Lung microvascular endothelial cell (primary cell): ENCODE measurements at places on chromosomes 6 and 20. TPM values are rescaled to one million over a fixed set of nuclear protein-coding genes. Genes with fewer than 3 reads are reported as not detected.

ID1 gene
- 478 and 838 TPM in 2 replicates for total RNA-seq

CALHM4 gene
- total RNA-seq = 0.22 TPM in 1 of 2 replicates, not detected in the other

STX11 gene
- total RNA-seq = 9.4 and 22.6 TPM in 2 replicates

WFDC10B gene
- total RNA-seq = not detected in 2 replicates

SAMD3 gene
- not detected in 2 replicates for total RNA-seq

C6orf132 gene
- under 0.01 TPM in 2 replicates for total RNA-seq

- DNase-seq = no peak
Measured at GRCh38 chr6:5208057-5208456, 52.7 kb downstream of the LYRM4 start.

GRCh38 chr20:1328680-1329330 lies at the start of gene SDCBP2:
TSS of gene SDCBP2 (minus strand) at chr20:1329139. CDS start at chr20:1320416, 8,723 bp downstream.
- no peak for DNase-seq

DNA sequence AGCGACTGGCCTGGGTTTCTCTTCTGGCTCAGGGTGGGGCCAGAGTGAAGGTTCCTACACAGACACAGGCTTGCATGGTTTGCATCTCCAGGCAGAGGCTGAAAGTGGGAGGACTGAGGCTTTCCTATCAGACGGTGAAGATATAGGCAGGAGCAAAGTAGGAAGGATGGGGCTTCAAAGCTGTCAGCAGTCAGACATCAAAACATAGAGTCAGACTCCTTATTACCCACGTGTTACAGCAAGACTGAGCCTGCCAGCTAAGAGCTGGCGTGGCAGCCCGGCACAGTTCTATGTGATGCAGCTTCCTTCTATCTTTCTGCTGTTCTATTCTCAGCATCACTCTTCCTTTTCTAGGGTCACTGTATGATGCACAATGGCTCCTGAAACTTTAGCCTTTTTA lies 445.1 kb downstream of the DOK5 start:
- DNase-seq = no peak

- no peak for DNase-seq
Measured at GRCh38 chr6:46000905-46001304, 14.8 kb downstream of the CLIC5 start.

- DNase-seq = no peak
Measured at GRCh38 chr6:147173675-147174308, 30.4 kb upstream of the STXBP5 start.

DNA sequence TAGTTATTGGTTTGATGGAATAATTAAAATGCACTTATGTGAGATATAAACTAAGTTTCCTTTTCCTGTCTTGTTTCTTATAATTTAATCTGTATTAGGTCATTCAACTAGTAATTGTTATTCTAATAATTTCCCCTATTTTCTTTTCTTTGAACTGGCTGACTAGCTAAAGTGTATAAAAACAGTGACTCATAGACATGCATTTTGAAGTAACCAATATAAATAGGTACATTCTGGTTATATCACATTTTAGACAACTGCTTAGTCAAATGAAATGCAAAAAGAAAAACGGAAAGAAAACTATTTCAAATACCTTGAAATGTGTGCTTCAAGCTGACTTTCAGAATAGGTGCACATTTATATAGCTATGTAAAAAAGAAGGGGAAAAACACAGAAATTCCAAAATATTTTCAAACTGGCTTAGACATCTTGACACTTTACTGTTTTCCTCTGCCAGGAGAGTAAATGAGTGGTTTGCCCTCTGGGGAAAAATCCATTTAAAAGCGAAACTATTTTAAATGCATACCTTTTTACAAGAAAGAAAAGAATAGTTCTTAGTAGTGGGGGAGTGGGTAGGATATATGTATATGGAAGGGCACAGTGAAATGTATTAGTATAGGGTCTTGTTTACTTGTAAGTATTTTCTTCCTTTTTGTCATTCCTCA lies 28.3 kb downstream of the KCNQ5 start:
- no peak for DNase-seq

GRCh38 chr20:46188866-46189541 lies 70.9 kb downstream of the CD40 start:
- DNase-seq = no peak

- DNase-seq = no peak
Measured at GRCh38 chr6:85866370-85866730, 223.7 kb upstream of the SYNCRIP start.

DNA sequence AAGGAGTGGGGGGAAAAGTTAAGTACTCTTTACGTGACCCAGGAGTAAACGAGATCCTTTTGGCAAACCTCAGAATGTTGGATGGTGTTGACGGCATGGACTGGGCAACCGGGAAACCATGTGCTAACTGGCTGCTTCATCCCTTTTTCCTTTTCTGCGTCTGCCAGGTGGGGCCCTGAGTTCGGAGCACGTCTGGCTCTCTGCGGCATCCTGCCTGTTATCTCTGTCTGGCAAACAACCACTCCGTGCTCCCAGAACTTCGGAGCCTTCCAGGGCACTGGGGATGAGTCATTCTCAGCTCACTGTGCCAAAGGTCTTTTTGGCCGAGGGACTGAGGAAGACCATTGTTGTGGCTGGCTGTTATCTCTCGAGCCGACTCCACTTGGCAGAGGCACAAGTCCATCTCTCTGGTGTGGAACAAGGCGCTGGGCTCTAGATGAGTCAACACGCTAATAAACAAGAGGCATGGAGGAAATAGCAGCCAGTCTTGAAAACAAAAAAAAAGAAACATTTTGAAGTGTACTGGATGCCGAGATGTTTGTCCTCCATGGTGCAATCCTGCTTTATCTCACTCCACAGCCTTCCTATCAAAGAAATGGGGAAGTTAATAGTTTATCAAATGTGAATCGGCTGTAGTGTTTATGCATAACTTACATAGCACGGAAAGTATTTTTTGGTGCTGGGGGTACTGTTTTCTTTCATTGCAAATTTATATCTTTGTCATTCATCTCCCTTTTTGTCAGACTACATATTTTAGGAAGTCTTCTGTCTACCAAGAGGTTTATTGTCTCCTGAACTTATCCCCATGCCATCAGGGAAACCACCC lies 64.6 kb upstream of the TXNDC5 start:
- peak; percentile 99 for DNase-seq

DNA sequence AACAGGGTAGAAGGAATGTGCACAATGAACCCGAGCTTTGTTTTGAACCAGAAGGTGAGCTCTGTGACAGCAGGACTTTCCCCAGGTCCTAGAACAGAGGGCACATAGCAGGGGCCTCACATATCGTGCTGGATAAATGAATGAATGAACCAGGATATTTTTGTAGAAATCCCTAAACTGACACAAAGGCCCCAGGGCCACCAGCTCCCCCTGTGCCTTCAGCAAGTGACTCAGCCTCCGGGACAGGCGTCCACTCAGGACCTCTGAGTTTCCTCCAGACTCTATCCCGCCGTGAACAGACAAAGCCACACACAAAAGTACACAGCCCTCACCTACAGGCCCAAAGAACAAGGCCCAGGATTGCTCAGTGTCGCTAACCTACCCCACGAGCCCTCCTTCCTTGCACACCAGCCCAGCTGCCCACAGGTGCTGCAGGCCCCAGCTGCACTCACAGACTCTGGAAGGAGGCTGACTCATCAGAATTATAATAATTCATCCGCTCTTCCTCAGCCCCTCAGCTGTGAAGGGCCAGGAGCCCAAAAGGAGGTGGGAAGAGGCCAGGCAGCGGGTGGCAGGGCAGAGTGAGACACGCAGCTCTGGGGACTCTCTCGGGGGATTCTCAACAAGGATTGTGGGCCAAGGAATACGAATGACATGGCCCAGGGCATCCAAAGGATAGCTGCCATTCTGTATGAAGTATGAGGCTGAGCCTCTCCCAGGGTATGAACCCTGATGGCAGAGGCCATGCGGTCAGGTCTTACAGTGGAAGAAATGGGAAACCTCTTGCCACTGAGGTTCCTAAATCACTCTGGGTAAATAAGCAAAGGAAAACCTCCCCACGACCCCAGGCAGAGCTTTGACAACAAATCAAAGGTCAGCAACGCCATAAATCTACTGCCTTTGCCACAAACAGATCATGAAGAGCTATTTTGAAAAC lies 40.9 kb downstream of the SUMO4 start:
- DNase-seq = no peak

DNA sequence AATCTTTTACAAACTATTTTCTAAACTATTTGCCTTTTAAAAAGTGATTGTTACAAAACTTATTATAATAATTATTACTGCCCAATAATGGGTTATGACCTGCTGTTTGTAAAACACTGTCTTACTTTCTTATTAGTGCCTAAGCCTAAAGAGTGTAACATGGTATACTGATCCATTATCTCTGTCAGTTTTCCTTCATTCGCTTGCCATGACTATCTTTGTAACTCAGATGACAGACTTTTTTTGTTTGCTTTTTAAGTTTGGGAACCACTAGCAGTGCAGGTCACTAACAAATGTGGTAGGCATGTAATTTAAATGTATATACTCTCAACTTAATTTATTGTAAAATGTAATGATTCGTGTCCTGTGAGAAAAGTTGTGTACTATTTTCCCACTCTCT lies 9.9 kb upstream of the TFB1M start:
- no peak for DNase-seq

DNA sequence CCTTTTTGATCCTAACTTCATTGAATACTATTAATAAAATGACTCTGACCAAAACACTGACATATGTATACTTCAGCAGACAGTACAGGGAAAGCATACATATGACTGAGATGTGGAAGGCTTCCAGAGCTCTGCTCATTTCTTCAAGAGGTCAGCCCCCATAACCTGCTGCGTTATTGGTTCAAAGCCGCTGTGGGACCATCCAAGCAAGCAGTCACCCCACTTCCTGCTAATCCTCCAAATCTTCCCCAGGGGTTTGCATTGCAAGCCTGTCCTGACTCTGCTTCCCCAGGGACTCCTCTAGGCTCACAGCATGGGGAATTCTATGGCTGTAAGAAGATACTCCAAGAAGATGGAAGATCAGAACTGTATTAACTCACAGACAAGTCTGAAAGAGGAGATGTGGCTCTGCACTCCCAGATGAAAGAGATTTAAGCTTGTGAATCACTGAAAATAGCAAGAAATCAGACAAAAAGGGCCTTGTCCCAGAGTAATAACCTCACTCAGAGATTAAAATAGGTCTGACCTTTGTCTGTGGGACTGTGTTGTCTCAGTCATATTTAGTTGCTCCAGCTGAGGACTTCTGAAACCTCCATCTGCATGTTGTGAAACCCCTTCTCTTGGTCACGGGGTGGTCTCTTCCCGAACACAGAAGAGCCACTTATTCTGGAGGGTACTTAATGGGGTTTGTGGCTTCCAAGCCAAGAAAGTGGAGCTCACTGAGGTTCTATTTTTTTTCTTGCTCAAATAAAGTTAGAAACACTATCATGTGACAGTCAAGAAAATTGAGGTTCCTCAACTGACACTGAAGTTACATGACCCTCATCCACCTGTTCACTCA lies 101.5 kb upstream of the MARCKS start:
- DNase-seq = no peak

DNA sequence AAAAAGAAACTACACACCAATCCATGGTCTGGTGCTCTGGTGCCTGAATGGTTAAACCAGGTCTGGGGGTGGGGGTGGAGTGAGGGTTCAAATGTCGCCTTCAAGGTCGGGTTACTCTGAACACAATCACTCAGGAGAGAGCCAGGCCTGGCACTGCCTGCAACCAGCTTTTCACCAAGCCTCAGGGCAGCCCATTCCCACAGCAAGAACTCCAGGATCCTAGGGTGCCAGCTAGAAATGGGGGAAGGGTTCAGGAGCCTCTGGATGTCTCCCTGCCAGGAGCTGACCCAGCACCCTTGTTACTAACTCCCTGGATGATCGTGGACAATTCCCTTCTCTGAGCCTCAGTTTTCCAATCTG lies 6.7 kb downstream of the SDC4 start:
- DNase-seq = no peak

- DNase-seq = no peak
Measured at GRCh38 chr6:37492236-37492972, 7.3 kb downstream of the CCDC167 start.

GRCh38 chr6:157841211-157841840 lies 18.3 kb downstream of the SNX9 start:
- no peak for DNase-seq

DNA sequence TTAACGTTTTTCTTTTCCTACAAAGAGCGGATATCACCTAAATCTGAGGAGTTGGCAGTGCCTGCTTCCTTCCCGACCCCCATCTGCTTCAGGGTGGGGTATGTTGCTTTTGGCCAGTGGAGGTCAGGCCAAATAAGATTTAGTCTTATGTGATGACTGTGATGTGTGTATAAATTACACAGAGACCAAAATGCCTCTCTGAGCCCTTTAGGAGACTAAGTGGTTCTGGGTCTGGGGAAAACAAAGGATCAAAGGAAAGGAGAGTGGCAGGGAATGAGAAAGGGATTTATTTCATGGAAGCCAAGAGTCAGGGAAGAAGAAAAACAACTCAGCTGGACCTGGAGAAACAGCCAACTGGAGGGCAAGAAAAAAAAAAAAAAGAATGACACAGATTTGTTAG lies 39.1 kb upstream of the TBC1D7 start:
- DNase-seq = peak; percentile 13

DNA sequence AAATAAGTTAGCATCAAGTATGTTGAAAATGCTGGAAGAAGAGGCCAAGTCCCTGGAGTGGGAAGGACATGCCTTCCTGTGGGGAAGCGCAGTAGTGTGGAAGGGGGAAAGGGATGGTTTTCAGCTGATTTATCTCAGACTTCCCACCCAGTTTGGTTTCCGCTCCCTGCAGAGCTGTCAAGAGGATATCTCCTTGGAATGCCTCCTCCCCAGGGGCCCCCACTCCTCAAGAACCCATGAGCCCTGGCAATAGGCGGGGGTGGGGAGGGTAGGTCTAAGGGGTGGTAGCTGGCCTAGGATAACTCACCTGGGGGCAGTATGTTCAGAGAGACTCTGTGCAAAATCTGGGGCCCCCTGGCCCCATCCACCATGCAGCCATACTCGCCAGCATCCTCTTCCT lies 696 bp downstream of the TREML1 start:
- no peak for DNase-seq

DNA sequence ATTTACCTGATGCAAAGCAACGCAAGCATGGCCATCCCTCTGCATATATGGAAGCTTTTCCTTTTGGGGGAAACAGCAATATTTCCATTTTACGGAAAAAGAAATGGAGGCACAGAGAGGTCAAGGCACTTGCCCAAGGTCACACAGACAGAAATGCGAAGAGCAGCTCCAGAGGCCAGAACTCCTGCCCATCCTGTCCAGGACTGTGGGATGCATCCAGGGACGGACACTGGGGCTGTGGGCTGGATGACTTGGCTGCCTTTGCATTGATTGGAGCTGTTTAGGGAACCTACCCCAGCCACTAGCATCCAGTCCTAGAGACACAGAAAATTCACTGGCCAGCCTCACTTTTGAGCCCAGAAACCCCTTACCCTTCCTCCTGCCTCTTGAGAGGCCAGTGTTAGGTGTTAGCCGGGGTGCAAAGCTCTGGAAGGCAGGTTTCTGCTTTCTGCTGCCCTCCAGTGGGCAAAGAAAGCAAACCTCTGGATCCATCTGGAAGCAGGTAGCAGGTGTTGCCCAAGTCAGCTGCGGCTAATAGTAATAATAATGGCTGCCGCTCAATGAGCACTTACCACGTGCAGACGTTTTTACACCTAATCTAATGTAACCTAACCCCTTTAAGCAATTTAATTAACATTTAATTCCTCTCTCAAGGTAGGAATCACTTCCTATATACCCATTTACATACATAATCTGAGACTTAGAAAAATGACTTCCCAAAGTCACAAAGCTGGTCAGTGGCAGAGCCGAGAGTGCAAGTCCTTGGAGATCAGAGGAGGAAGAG lies 31.7 kb upstream of the CCN5 start:
- peak; percentile 61 for DNase-seq
